GM23248 (cell line): ENCODE measurements at places on chromosomes 6 and 20. TPM values are rescaled to one million over a fixed set of nuclear protein-coding genes. Genes with fewer than 3 reads are reported as not detected.

The DSP gene
- total RNA-seq: 108 and 110 TPM in 2 replicates

DNA sequence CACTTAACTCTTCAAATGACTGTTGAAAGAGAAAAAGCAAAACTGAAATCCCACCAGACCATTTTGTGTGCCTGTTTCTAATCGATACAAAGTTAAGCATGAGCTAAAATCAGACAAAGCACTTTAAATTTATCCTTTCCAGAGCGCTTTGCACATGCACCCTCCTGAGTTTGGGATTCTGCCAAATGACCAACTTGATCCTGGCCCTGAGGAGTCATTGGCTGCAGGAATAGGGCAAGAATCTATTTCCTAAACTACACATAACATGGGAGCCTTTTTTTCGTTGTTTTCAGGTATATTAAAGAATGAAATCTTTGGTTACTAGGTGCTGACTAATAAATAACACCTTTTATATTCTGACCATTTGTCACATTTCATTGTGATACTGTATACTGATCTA, 23.8 kb upstream of the MTHFD1L start:
- peak; percentile 11 for DNase-seq
- no peak overlapping the region for H3K27ac ChIP-seq

DNA sequence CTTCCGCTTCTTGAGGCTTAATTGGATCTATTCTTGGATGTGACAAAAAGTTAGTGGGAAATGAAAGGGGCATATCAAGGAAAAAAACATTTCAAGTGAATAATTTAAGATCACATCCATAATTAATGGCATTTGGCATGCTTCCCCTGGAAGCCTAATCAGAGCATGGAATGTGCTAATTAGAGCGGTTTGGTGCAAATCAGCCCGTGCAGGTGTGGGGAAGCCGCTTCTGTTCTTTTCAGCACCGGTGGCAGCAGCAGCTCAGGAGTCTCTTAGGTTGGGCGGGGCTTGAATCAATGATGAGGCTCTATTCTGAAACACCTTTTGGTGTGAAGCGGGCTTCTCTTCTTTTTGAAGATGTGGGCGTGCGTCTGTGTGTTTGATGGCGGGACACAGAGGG, 301.2 kb downstream of the LRFN2 start:
- no peaks in the 10 kb centered on the region for H3K4me1 ChIP-seq
- H3K27me3 ChIP-seq: no peaks in the 10 kb centered on the region; the same call in 1 of the 2 replicates

GRCh38 chr6:11414176-11414963, 123.2 kb upstream of the TMEM170B start:
- H3K36me3 ChIP-seq: no peaks in the 10 kb centered on the region
- DNase-seq: no peak
- H3K4me3 ChIP-seq: no peak overlapping the region
- peaks cover 32% of the 10 kb centered on the region for H3K4me1 ChIP-seq

GRCh38 chr6:136562211-136562610, 12.0 kb upstream of the MAP7 start:
- no peaks in the 10 kb centered on the region for H3K27me3 ChIP-seq
- H3K36me3 ChIP-seq: no peaks in the 10 kb centered on the region
- H3K4me3 ChIP-seq: no peak overlapping the region
- no peak for DNase-seq
- no peak overlapping the region for H3K27ac ChIP-seq

The SIRPA gene
- total RNA-seq: 73.5 and 93.3 TPM in 2 replicates

The HSPA1B gene
- 104 and 124 TPM in 2 replicates for total RNA-seq

The YIPF3 gene
- 252 and 263 TPM in 2 replicates for total RNA-seq

GRCh38 chr6:107709341-107709740, 114.8 kb downstream of the SCML4 start:
- H3K36me3 ChIP-seq: no peaks in the 10 kb centered on the region
- DNase-seq: no peak
- H3K27ac ChIP-seq: no peak overlapping the region
- peaks cover 13% of the 10 kb centered on the region for H3K4me1 ChIP-seq
- no peak overlapping the region for H3K4me3 ChIP-seq
- H3K27me3 ChIP-seq: no peaks in the 10 kb centered on the region

- no peak for DNase-seq
- no peak overlapping the region for H3K27ac ChIP-seq
- H3K36me3 ChIP-seq: no peaks in the 10 kb centered on the region
- H3K4me3 ChIP-seq: no peak overlapping the region
- H3K27me3 ChIP-seq: no peaks in the 10 kb centered on the region
- no peaks in the 10 kb centered on the region for H3K4me1 ChIP-seq
These were observed 335.5 kb upstream of the NOX3 start for GRCh38 chr6:155791186-155791585.

- H3K27ac ChIP-seq: no peak overlapping the region
- H3K36me3 ChIP-seq: no peaks in the 10 kb centered on the region
- peaks cover 14% of the 10 kb centered on the region; the same call in 1 of the 2 replicates for H3K4me1 ChIP-seq
- H3K27me3 ChIP-seq: peaks cover 21% of the 10 kb centered on the region; the same call in 1 of the 2 replicates
- no peak overlapping the region for H3K4me3 ChIP-seq
These were observed 4.1 kb upstream of the PREX1 start for GRCh38 chr20:48831718-48832404.

- H3K27ac ChIP-seq: no peak overlapping the region
- no peaks in the 10 kb centered on the region; the same call in 1 of the 2 replicates for H3K27me3 ChIP-seq
- H3K4me3 ChIP-seq: no peak overlapping the region
- H3K4me1 ChIP-seq: no peaks in the 10 kb centered on the region
These were observed 23.6 kb downstream of the IL17A start for GRCh38 chr6:52209770-52210169.

The MROH8 gene
- total RNA-seq: 0.25 and 4.2 TPM in 2 replicates

The KHDC1 gene
- total RNA-seq: 0.13 and 1.1 TPM in 2 replicates

The HRH3 gene
- total RNA-seq: not detected in 2 replicates

DNA sequence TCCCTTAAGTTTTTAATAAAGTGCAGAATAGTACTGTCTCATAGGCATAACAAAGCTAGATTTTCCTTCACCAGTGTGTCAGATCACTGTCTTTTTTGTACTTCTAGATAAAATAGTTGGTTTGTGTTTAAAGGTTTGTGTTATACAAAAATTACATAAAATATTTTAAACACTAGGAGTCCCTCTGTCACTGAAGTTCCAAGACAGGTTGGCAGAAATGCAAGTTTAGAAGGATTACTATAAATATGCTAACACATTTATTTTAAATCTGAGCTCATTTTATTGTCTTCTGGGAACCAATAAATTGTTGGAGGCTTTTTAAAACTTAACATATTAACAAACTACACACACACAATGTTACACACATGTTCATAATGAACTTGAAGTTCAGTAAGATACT, 30.8 kb upstream of the RUNX2 start:
- no peak overlapping the region for H3K4me3 ChIP-seq
- no peak overlapping the region for H3K27ac ChIP-seq
- peak; percentile 0 for DNase-seq
- H3K36me3 ChIP-seq: no peaks in the 10 kb centered on the region

DNA sequence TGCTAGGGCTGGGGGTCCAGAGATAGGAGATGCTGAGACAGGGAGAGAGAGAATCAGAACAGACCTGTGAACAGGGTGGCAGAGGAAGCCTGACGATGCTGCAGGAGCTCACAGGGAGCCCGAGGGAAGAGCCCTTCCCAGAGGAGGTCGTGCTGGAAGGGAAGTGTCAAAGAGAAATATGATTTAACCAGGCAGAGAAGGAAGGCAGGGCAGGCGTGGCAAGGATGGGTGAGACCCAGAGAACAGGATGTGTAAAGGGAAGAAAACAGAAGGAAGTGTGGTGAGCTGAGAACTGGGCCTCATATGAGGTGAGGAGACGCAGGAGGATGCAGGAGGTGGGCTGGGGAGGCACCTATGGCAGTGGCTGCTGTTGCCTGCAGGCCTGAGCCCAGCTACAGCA, 105.6 kb downstream of the ZDHHC14 start:
- H3K27ac ChIP-seq: no peak overlapping the region
- no peaks in the 10 kb centered on the region for H3K36me3 ChIP-seq
- no peak for DNase-seq

GRCh38 chr20:19008497-19008896, 194.9 kb downstream of the SCP2D1 start:
- no peaks in the 10 kb centered on the region for H3K4me1 ChIP-seq
- H3K27me3 ChIP-seq: no peaks in the 10 kb centered on the region
- H3K27ac ChIP-seq: no peak overlapping the region
- no peak for DNase-seq

- no peak overlapping the region for H3K27ac ChIP-seq
- H3K36me3 ChIP-seq: no peaks in the 10 kb centered on the region
- no peak overlapping the region for H3K4me3 ChIP-seq
- H3K27me3 ChIP-seq: no peaks in the 10 kb centered on the region
These were observed 492.5 kb upstream of the MANEA start for GRCh38 chr6:95084867-95085266.

The SLC35F1 gene
- 0.76 TPM in 1 of 2 replicates, not detected in the other for total RNA-seq

- H3K4me1 ChIP-seq: peaks cover 19% of the 10 kb centered on the region
- H3K27ac ChIP-seq: no peak overlapping the region
- no peak for DNase-seq
- H3K4me3 ChIP-seq: no peak overlapping the region
- H3K36me3 ChIP-seq: no peaks in the 10 kb centered on the region
- H3K27me3 ChIP-seq: no peaks in the 10 kb centered on the region
These were observed 70.0 kb upstream of the TOP1 start for GRCh38 chr20:40958598-40958997.

The GSTA3 gene
- not detected in 2 replicates for total RNA-seq

The MTFR2 gene
- not detected in 2 replicates for total RNA-seq

DNA sequence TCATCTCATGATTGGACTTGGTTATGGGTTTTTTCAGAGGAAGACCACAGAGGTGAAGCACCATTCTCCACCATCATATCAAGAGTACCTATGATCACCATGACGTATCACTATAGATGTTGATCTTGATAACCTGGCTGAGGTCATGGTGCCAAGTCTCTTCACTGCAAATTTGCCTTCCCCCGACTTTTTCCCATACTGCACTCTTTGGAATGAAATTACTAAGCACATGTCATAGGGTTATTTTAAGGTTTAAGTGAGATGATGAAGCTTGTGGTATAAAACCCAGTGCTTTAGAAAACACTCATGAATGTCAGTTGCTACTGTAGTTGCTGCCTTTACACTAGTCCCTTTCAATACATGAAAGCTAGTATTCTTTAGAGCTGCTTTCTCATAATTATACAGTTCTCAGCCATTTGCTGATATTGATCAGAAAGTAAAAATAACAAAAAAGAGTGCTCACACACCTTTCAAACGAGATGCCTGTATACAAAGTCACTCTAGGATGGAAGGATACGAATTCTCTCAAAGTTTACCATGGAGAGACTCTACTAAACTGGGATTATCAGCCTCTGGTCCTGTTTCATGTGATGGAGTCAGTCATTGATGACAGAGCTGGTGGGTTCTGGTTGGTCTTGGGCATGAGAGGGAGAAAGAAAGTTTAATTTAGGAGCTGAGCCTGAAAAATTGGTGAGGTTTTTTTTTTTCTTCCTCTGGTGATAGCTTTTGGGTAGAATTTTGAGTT, 228.1 kb downstream of the PRL start:
- 0 out of 2 replicates have a peak, but pooled peaks cover 6% of the 10 kb centered on the region for H3K4me1 ChIP-seq
- no peaks in the 10 kb centered on the region for H3K27me3 ChIP-seq
- H3K4me3 ChIP-seq: no peak overlapping the region
- no peak for DNase-seq

The TRMT11 gene
- total RNA-seq: 19.1 and 24.2 TPM in 2 replicates

DNA sequence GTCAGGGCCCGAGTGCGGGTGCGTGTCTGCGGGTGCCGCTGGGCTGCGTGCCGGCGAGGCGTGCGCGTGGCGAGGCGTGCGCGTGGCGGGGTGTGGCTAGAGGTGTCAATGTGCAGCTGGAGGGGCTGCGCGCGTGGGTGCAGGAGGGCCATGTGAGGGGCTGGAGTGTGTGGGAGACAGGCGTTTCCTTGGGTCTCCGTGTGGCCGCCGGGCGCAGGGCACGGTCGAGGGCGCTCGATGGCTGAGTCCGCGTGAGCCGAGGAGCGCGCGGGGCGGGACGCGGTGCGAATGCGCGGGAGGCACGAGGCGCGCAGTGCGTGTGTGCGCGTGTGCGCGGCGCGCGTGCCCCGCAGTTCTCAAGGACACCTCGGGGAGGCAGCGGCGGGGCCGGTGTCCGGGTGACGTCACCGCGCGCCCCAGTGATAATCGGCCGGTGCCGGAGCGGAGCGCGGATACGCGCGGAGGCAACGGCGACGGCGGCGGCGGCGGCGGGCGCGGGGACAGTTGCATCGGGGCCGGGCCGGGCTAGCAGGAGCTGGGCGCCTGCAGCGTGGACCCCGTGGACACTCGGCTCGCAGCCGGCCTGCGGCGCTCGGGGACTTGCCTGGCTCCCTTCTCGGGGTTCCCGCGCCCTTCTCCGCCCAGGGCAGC, 38.7 kb downstream of the YTHDF1 start:
- no peaks in the 10 kb centered on the region for H3K4me1 ChIP-seq
- no peaks in the 10 kb centered on the region for H3K36me3 ChIP-seq
- peaks cover 61% of the 10 kb centered on the region for H3K27me3 ChIP-seq
- peak; percentile 42 for DNase-seq

The SCAF8 gene
- 22.3 and 39.2 TPM in 2 replicates for total RNA-seq

DNA sequence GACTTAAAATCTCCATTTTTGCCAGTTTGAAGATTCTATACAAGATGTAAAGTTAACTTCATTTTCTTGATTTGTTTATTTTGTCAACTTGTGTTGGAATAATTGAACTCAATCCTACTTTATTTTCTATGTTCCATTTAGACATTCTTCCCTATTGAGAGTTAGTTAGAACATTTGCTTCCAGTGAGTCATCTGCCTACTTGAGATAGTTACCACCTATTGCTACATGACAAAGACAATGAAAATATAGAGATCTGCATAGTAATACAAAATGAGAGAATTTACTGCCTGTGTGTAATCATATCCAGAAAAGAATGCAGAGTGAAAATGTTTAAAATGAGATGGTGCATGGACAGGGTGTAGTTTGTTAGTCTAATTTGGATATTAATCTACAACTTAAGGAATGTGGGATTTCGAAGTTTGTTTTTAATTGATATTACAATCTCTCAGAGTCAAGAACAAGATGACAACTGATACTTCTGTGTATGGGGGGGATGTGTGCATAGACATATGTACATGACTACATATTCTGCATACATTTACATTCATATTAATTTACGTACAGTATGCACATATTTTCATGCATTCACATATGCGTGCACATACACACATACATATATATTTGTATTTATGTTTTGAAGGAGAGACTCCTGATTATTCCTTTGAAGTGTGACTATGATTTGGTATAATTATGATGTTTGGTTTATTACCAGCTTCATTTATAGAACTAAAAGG, 420.1 kb downstream of the NKAIN2 start:
- no peak overlapping the region for H3K27ac ChIP-seq
- H3K4me1 ChIP-seq: no peaks in the 10 kb centered on the region
- no peak for DNase-seq

GRCh38 chr6:11083491-11083890, 10.1 kb upstream of the SMIM13 start:
- H3K36me3 ChIP-seq: no peaks in the 10 kb centered on the region
- no peaks in the 10 kb centered on the region for H3K27me3 ChIP-seq
- H3K4me3 ChIP-seq: no peak overlapping the region
- DNase-seq: peak; percentile 19
- no peak overlapping the region for H3K27ac ChIP-seq
- H3K4me1 ChIP-seq: peaks cover 7% of the 10 kb centered on the region

GRCh38 chr20:9955646-9956045, 79.1 kb upstream of the ANKEF1 start:
- H3K4me1 ChIP-seq: no peaks in the 10 kb centered on the region
- H3K27ac ChIP-seq: no peak overlapping the region
- H3K27me3 ChIP-seq: peaks cover 22% of the 10 kb centered on the region
- no peaks in the 10 kb centered on the region for H3K36me3 ChIP-seq
